Fibroblast of mammary gland (primary cell): ENCODE measurements at places on chromosomes 5 and 9.
A peak's percentile ranks its signal among the peaks of the same experiment; 100 is the strongest.

GRCh38 chr9:19769213-19769612 lies 19.6 kb downstream of the SLC24A2 start:
- no peak for DNase-seq

DNA sequence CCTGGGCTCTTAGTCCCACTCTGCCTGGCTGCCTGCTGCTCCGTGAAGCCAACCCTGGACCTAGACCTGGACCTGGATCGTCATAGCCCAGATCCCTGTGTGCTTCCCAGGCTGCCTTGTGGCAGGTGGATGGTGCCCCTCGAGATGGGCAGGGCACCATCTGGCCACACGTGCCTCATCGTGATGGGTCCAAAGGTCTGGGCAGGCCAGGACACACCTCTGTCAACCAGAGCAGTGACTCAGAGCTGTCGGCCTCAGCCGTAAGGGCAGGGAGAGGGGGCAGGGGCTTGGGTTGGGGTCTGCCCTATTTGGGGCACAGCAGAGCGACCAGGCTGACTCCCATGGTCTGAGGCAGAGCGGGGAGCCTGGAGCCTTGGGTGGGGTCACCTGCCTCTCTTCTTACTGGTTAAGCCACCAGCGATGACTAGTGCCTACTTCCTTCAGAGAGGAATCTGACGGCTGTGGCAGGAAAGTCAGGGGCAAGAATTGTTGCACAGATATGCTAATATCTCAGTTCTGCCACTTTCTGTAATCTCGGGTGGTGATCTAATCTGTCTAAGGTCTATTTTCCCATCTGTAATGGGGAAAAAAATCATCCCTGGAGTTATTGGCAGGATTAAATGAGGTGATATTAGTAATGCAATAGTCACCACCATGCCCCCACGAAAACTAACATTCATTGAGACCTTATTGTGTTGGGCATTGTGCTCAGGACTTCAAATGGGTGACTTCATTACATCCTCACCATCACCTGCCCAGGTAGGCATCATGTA lies 3.2 kb upstream of the CDHR2 start:
- DNase-seq: no peak

DNA sequence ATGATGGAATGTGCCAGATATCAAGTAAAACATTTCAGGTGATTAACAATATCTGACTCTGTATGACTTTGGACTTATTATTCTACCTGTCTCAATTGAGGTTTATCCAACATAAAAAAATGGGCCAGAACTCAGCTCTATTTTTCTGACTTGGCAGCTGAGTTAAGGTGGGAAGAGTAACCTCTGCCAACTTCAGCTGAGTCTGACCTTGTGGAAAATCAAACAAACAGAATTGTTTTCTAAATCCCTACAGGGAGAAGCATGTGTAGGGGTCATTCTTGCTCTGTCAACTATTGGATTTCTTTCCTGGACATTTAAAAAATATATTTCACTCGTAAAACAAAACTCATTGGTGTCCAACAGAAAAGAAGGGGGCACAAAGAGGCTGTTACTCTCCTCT lies 139.4 kb upstream of the TLR4 start:
- no peak for DNase-seq

DNA sequence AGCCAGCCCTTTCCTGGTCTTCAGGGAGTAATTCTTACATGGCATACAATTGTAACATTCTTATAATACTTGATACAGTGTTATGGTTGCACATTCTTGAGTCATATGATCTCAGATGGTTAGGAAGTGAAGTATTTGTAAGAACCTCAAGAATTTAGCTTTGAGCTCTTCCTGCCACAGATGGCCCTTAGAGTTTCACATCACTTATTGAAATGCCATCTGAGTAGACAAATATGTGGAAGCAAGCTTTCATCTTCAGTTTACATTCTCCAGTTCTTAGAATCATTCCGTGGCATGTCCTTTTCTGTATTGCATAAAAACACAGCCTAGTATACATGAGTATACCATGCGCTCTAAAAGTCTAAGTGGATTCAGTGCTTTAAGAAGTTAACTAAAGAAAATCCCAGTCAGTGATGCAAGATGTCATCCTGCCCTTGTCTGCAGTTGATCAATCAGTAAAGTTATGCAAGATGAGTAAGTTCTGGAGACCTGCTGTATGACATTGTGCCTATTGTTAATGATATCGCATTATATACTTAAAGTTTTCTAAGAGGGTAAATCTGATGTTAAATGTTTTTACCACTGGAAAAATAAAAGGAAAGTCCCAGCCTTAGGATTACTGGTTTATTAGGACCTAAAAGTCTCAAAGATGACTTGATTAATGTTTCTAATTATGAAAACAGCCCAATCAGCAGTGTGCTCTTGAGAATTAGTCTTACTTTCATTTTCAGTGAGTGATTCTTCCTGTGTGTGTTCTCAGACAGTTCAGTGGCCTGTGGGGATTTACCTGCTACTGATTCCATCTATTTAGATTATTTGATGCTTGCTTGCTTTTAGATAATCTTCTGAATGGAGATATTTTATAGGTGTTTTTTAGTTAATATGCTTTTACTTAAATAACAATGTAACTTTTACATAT lies 29.4 kb downstream of the RHOBTB3 start:
- DNase-seq: peak; percentile 92

DNA sequence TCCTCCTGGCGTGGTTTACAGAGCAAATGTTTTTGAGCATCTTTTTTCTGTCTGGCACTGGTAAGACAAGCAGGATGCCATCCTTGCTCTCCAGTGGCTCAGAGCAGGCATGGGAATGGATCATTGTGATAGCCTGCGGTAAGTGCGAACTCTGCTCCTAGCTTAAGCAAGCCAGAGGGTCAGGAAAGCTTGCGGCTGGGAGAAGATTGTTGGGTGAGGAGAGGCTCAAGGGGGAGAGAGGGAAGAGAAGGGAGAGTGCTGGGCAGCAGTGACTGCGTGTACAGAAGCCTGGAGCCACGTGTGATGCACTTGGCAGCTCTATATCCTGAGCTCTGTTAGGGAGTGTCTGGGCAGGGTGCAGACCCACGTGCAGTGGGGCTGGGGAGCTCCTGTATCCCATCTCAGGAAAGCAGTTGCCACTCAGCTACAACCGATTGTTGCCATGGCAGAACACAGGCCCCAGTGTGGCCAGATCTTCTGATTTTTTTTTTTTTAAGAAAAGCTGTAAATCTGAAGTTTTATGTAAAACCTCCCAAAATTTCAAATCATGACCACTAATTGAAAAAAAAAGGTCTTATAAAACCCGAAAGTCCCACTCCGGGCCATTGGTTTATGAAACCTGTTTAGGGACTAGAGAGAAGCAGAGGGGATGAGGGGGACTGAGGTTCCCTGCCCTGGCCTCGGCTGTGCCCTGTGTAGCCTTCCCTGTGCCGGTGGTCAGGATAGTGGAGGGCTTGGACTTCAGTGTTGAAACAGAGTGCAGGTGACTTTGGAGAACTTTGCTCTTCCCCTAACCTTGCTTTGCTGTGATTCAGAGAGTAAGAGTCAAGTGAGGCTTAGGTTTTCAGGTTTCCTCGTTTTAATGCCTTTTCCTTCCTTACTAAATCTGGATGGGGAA lies 67.3 kb downstream of the ZNF618 start:
- no peak for DNase-seq

DNA sequence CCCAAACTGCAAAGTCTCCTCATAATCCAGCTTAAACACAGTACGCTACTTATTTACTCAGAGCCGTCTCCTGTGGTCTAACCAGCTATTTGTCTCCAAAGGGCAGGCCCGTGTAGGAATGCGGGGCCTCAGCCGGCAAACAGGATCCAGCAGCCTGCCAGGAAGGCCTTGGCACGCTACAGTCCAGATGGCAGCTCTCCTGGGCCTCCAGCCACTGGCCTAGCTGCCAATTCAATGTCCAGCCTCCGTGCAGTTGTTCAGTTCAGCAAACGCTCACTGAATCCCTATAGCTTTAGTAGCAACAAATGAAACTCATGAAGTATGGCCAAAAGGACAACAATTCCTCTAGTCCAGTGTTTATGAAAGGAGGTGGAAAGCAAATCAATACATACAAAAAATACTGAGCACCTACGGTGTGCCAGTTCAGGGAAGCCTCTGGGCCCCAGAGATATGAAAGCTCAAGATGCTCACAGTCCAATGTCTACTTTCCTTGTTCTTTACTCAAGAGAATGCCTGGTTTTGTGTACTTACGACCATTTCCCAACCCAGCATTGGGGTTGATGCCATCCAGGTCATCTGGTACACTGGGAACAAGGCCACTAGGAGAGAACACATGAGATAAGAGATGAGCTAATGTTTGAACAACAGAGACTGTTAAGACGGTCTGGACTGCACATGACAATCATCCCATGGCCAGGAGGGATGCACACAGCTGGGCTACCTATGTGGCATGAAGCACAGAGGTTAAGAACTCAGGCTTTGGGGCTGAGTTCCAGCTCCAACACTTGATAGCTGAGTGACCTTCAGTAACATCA lies 8.3 kb downstream of the CDK5RAP2 start:
- DNase-seq: peak; percentile 43
